ENCODE measurements at places on chromosomes 3 and 15.

GRCh38 chr3:193347521-193348501 is 30.7 kb downstream of the ATP13A5 start:
- DNase-seq = peak; percentile 5

DNA sequence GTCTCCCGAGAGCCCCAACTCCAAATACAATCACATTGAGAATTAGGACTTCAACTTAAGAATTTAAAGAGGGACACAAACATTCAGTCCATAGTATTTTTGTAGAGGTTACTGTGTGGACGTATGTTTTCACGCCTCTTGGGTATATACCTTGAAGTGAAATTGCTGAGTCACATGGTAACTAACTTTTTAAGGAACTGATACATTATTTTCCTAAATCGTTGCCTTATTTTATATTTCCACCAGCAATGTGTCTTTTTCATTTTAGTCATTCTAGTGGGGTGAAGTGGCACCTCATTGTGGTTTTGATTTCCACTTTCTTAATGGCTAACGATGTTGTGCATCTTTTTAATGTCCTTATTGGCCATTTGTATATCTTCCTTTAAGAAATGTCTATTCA is 11.8 kb downstream of the PARP15 start:
- DNase-seq = no peak

DNA sequence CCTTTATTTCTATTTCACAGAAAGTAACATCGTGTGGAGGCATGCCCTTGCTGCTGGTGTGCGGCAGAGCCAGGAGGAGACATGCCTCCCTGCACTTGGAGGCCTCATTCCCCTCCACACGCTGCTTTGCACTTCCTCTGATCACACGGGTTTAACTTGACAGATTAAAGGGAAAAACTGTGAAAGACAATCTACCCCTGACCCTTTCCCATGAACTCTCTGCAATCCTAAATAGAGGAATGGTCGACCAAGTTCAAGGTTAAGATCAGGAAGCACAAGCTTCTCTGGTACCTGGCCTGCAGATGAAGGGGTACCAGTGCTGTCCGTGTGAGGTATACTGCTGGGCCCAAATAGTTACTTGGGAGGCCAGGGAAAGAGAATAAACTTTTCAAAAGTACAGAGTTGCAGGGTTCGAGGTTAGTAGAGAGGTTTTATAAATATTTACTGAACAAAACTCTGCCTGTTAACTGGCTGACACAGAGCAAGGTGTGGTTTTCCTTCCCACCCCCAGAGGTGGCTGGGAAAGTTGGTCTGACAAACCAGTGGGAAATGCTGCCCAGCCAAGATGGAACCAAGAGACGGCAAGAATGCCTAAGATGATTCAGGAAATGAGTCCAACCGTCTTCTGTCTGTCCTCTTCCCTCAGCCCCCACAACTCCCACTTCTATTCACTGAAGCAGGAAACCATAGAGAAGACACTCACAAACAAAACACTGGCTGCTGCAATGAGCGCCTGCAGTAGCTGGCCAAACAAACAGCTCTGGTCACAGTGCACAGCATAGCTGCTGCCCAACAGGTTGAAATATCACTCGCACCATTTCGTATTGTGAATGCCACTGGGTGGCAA is 79.6 kb downstream of the IGF2BP2 start:
- DNase-seq = peak; percentile 59

DNA sequence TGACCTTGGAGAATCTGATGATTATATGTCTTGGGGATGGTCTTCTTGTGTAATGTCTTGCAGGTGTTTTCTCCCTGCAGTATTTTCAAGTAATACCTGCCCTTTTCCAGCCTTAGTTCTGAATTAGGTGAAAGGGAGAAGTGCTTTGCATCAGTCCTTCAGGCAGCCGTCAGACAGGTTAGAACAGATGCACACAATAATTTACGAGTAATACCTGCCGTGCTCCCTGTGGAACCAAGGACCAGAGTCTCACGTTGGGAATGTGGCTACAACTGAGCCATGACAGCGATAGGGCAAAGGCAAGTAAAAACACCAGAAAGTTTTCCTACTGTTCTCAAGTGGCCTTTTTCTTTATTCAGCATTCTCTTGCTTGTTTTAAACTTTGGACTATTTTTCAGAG is 69.1 kb downstream of the CHCHD6 start:
- DNase-seq = no peak

- peak; percentile 92 for DNase-seq
These were observed 29.5 kb upstream of the ZNF710 start for GRCh38 chr15:89971592-89971997.
